ENCODE measurements at places on chromosomes 7 and 10.

GRCh38 chr10:130263289-130263688 is 127.1 kb downstream of the GLRX3 start:
- DNase-seq, result no peak

DNA sequence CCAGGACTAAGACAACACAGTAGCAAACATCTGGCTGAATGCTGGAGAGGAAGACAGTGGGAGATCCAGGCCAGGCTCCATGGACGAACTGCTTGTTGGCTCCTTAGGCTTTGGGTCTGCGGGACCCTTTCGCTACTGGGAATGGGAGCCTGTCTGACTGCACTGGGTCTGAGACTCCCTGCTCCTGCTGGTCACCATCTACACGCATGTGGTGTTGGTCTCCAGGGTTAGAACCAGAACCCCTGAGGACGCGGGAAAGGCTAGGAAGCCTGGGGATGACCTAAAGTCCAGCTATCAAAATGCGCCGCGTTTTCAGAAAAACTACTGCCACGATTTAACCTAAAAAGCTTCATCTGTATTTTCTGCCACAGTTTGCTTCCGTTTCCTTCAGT is 817 bp upstream of the DNAJB6 start:
- no peak for DNase-seq

- DNase-seq, result no peak
Observed at GRCh38 chr10:79052291-79053080, 16.3 kb upstream of the ZMIZ1 start.

- no peak for DNase-seq
Observed at GRCh38 chr10:116271593-116272439, 1.2 kb downstream of the GFRA1 start.

GRCh38 chr10:111295788-111296187 is 219.0 kb downstream of the ADRA2A start:
- DNase-seq, result no peak

DNA sequence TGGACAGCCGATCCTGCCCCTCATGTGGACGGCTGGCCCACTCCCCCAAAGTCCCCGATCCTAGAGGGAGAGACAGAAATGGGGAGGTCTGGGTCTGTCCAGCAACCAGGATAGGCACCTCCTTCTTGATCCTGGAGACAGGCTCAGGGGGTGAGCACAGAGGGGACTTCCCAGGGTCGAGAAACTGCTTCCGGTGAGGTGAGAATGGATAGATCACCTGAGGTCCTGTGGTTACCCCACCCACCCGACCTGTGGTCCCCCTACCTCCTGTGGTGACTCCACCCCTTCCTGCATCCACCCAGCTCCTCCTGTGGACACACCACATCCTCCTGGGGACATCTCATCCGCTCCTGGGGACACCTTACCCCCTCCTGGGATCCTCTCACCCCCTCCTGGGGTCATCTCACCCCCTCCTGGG is 27.4 kb upstream of the RASGEF1A start:
- no peak for DNase-seq

DNA sequence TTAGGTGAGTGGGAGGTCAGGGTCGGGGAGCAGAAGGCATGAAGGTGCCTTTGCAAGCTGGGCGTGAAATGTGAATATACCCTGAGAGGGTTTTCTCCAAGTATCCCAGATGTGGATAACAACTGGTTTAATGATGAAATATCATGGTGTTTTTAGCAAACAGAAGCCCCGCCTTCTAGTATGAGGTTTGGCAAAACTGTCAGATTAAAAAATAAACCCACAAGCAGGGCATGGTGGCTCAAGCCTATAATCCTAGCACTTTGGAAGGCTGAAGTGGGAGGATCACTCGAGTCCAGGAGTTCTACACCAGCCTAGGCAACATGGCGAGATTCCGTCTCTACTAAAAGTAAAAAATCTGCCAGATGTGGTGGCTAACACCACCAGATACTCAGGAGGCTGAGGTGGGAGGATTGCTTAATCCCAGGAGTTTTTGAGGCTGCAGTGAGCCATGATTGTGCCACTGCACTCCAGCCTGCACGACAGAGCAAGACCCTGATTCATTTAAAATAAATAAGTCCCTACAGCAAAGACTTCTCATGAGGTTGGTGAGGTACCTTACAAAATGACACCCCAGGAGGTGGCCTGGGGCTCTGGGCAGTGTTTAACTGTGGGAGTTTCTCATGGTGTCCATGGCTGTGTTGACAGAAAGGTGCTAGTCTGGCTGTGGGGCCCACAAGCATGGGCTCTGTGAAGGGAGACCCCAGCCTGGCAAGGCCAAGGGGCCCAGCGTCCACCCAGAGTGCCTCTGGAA is 6.7 kb upstream of the PWWP2B start:
- DNase-seq, result no peak

GRCh38 chr7:101231644-101232043 is 6.0 kb downstream of the CLDN15 start:
- DNase-seq, result no peak

DNA sequence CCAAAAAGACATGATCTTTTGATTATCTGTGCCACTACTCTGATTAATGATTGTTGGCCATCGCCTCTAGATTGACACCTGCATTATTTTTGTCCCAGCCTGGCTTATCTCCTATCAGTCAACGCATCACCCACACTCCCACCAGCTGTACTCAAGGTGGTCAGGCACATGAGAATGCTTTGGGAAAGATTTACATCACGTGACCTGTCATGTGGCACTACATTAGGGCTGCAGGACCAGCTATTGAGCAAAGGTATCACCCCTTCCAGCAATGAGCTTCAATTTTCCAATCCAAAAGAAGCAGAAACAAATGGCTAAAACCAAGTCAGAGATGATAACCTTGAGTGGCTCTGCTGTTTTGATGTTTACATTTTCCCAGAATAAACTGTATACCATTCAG is 204.3 kb downstream of the PLXNA4 start:
- no peak for DNase-seq

- DNase-seq, result no peak
Observed at GRCh38 chr7:123047955-123048354, 52.5 kb upstream of the TAS2R16 start.

DNA sequence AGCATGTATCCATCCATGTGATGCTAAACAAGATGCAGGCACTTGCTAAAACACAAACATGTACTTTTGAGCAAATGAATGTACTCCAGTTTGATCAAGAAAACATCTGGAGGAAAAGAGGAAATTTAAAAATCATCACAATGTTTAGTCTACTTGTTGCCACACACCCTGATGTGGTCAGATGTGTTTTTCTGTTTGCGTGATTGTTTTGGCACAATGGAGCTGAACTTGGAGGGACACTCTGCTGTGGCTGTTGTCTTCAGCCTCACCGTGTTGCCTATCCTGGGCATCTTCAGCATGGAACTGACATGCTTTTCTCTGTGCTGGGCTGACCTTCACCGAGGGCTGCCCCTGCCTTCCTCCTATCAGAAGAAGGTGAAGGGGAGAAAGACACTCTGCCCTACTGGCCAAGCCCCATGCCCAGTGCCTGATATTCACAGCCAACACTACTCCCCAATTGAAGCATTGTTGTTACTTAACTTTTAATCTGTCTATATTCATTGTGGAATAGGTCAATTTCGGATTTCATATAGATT is 268.3 kb upstream of the IGFBP3 start:
- no peak for DNase-seq

GRCh38 chr10:33569702-33570101 is 235.2 kb upstream of the NRP1 start:
- no peak for DNase-seq

- no peak for DNase-seq
Observed at GRCh38 chr10:78857193-78857592, 211.6 kb upstream of the ZMIZ1 start.

GRCh38 chr10:95457319-95457886 is 103.8 kb downstream of the SORBS1 start:
- DNase-seq, result no peak

- peak; percentile 68 for DNase-seq
Observed at GRCh38 chr10:80131499-80131901, 1.0 kb upstream of the PLAC9 start.

DNA sequence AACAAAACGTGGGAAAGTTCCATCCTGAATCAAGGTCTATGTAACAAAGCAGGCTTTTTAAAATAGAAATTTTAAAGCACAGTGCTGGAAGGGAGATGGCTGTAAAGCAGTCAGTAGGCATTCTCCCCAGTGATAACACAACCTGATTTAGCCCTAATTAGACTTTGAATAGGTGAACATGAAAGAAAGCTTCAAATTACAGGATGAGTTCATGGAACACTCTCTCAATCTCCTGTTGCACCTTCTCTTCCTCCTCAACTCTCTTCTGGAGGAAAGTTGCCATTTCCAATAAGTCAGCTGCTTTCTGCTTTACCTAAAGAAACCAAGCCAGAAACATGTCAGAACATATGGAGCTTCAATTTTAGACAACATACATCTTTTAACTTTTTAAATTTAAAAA is 20.1 kb downstream of the SFR1 start:
- DNase-seq, result no peak

DNA sequence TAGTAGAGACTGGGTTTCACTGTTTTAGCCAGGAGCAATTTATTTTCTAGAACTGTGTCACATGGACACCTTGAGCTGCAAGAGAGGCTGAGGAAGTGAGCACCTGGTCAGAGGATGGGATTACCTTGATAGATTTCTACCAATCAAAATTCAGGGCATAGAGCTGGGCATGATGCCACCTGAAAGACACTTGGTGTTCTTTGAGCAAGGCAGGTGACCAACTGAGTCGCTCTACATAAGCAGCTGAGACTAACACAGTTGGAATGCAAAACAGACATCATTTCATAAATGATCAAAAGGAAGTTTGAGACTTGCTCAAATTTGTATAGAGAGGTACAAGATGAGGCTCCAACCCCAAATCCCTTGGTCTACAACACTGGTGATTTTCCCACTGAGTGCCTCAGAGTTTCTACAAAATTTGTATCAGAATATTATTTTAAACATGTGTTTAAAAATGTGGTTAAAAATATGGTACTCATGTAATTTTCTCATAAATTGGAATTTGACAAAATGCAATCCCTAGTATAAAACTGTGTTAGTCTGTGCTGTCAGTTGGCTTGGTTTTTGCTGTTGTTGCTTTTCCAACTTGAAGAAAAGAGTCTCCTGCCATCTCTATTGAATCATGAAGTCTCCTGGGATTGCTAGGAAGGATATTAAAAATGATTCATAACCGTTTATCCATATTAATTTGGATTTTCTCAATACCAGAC is 156.4 kb upstream of the MDFIC start:
- DNase-seq, result no peak

DNA sequence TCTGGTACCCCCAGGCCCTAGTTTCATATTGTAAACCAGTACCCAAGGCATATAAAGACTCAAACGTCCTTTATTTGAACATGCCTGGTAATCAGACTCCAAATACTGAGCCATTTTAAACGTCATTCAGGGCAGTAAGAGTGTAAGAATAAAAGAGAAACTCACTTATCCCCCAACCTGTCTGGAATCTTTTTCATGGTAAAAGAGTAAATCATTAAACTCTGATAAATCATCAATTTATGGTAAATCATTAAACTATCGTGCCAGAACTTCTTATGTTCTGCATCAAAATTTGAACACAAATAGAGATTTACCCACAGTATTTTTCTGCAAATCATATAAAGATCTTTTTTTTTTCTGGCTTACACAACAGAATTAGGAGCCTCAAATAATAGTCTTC is 734.3 kb upstream of the POT1 start:
- no peak for DNase-seq

All from retinal pigment epithelial cell (primary cell).